ENCODE measurements at places on chromosomes 16 and 17.
A peak's percentile ranks its signal among the peaks of the same experiment; 100 is the strongest.

DNA sequence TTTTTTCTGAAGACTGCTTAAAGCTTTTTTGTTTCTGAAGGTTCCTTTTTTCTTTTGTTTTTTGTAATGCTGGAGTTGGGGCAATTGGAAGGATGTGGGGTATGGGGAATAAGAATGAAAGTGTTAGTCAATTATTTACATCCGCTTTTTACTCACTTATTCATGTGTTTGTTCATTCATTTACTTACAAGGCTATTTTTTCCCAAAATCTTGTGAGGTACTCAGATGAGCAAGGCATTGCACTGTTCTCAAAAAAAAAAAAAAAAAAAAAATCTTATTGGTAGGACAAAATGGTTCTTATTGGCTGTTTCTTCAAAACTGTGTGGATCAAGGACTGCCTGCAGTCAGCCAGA is 55.7 kb downstream of the PLD6 start:
- DNase-seq = no peak

- no peak for DNase-seq
Observed at GRCh38 chr17:73744411-73744810, 100.2 kb upstream of the SDK2 start.

DNA sequence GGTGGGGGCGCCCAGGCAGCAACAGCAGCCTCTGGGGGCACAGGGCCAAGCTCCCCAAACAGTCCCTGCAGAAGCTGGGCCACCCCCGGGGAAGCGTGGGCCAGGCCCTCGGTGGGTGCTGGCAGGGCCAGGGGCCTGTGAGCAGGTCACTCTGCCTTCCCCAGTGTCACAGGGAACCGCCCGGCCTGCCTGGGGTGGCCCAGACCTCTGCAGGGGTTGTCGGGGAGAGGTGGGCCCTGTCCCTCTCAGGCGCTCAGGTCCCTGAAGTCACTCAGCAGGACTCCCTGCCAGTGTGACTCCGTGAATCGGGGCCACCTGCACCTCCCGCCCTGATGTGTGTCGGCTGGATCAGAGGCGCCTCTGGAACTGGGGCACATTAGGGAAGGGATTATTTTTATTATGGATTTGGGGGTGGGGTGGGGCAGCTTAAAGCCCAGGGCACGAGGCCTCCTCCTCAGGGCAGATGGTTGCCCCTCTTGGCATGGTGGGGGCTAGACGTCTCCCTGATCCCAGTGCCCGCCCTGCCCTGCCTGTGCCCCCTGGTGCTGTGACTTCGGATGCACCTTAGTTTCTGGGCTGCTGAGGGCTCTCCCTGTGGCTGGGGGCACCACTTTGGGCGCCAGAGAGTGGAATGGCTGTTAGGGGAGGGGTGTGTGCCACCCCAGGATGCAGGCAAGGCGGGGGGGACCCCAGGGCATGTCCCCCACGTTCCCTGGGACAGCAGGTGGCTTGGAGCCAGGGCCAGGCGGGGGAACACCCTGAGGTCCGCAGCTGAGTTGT is 1.2 kb upstream of the GNG13 start:
- DNase-seq = no peak

DNA sequence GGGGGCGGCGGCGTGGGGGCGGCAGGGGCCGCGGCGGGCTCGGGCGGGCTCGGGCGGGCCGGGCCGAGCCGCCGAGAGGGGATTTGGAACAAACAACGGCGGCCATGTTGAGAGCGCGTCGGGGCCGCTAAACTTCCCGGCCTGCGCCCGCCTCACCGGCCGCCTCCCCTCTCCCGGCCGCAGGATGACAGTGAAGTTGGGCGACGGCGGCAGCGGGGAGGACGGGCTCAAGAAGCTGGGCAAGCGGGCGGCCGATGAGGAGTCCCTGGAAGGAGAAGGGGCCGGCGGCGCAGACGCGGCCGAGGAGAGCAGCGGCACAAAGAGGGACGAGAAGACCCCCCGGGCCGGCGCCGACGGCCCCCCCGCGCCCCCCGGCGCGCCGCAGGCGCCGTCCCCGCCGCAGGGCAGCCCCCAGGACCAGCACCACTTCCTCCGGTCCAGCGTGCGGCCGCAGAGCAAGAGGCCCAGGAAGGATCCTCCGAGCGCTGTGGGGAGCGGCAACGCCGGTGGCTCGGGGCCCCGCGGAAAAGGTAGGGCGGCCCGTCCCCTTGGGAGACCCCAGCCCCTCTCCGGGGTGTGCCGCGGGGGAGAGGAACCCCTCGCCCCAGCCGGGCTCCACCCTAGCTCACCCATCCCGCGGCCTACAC is 2.4 kb downstream of the CRAMP1 start:
- peak; percentile 50 for DNase-seq

DNA sequence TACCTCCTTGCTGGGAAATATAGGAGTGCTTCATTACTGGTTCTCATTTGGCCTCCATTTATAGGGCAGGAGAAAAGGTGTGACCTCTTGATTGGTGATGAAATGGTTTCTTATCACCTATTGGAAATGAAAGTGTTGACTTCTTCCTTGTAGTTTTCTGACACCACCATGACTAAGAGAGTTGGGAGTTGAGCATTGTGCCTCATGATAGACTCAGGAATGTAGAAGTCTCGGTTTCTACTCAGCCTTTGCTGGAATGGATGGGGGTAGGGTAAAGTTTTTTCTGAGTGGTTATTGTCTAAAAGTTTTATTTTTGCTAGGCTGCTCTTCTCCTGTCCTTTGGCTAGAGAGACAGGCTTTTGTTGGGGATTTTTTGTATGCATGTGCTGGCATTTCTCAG is 117.4 kb downstream of the PHKB start:
- DNase-seq = peak; percentile 76

DNA sequence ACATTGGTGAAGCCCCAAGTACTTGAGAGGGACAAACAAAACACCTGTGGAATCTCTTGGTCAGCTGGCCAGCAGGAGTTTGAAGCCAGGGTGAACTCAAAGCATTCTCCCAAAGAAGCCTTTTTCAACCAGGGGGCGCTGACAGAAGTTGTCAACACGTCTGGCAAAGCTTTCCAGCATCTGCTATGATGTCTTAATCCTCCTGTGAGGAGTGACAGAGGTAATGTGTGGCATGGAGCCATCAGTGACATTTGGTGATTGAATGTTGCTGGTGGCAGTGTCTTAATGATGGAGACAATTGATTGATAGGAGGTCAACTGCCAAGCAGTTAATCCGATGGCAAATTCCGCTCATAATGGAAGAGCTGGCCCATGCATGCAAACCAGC is 257.6 kb upstream of the HSBP1 start:
- DNase-seq = no peak

DNA sequence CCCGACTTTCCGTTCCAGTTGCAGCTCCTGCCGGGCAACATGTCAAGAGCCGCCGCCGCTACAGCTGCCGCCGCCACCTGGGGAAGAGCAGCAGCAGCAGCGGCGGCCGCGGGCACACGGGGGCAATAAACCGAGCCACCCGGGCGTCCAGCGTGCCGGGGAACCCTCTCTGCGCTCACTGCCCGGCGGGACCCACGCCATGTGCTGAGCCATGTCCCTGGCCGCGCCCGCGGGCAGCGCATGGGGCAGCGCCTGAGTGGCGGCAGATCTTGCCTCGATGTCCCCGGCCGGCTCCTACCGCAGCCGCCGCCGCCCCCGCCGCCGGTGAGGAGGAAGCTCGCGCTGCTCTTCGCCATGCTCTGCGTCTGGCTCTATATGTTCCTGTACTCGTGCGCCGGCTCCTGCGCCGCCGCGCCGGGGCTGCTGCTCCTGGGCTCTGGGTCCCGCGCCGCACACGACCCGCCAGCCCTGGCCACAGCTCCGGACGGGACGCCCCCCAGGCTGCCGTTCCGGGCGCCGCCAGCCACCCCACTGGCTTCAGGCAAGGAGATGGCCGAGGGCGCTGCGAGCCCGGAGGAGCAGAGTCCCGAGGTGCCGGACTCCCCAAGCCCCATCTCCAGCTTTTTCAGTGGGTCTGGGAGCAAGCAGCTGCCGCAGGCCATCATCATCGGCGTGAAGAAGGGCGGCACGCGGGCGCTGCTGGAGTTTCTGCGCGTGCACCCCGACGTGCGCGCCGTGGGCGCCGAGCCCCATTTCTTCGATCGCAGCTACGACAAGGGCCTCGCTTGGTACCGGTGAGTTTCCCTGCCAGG is 604 bp downstream of the HS3ST3B1 start:
- no peak for DNase-seq

- DNase-seq = no peak
Observed at GRCh38 chr17:76014925-76015261, 12.2 kb downstream of the EVPL start.

GRCh38 chr16:27226476-27226875 is 23.1 kb downstream of the KDM8 start:
- DNase-seq = no peak

GRCh38 chr17:10803350-10803749 is 549 bp downstream of the TMEM238L start:
- no peak for DNase-seq

GRCh38 chr17:35747540-35748017 is 5.5 kb downstream of the GAS2L2 start:
- DNase-seq = peak; percentile 73

DNA sequence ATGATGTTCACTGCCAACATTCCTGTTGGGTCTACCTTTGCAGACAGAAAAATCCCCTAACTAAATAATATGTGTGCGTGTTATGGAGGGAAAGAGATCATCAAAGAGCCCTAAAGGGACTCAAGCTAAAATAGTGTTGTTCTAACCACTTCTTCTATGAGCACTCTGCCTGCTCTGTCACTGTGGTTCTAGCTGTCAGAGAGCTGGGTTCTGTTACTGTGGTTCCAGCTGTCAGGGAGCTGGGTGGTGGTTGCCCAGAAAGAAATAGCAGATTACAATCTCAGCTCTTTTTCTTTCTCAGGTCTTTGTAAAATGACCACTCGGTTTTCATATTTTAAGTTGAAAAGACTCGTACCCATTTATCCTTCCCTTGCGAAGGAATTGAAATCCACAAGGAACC is 176.3 kb downstream of the HS3ST3A1 start:
- no peak for DNase-seq

- no peak for DNase-seq
Observed at GRCh38 chr17:75153780-75154194, 525 bp downstream of the JPT1 start.

- DNase-seq = no peak
Observed at GRCh38 chr17:39200070-39200879, at the start of gene RPL19. Gene RPL19 (plus strand): TSS chr17:39200283. CDS start chr17:39200345, 62 bp downstream.

GRCh38 chr16:1647856-1648255 is 30.2 kb upstream of the JPT2 start:
- no peak for DNase-seq

DNA sequence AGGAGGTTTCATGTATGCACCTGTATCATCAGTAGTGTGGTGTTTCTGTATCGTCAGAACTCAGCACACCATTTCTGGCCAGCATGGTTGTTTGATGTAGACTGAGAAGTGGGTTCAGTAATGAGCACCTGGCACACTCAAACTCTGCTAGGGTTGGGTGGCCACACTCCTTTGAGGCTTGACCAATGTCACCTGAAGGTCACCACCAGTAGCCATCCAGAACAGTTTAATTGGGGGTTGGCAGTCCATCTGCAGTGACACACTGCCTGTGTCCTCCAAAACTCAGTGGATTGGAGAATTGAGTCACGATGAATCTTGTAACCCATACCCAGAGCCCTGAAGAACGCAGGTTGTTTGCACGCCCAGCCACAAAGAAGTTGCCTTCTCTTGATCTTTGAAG is 86.8 kb upstream of the HSBP1 start:
- peak; percentile 43 for DNase-seq

DNA sequence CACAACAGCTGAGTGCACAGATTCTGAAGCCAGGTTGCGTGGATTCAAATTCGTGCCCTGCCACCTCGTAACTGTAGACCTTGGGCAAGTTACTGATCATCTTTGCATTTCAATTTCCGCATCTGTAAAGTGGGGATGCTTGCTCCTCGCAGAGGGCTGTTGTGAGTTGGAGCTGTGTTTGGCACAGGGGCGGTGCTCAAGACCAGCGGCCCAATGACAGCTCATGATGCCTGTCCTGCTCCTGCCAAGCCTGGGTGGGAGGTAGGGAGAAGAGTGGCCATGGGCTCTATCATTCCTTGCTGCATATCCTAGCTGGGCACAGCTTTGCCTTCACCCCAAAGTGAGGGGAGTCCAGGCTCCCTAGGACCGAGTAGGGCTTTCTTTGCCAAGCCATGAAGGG is 12.6 kb downstream of the NXPH3 start:
- DNase-seq = no peak

GRCh38 chr17:1422885-1423284 is 22.9 kb upstream of the YWHAE start:
- peak; percentile 96 for DNase-seq

GRCh38 chr17:3985846-3986245 is 21.6 kb upstream of the ATP2A3 start:
- DNase-seq = no peak

GRCh38 chr17:1192911-1193699 is 13.3 kb upstream of the ABR start:
- no peak for DNase-seq

DNA sequence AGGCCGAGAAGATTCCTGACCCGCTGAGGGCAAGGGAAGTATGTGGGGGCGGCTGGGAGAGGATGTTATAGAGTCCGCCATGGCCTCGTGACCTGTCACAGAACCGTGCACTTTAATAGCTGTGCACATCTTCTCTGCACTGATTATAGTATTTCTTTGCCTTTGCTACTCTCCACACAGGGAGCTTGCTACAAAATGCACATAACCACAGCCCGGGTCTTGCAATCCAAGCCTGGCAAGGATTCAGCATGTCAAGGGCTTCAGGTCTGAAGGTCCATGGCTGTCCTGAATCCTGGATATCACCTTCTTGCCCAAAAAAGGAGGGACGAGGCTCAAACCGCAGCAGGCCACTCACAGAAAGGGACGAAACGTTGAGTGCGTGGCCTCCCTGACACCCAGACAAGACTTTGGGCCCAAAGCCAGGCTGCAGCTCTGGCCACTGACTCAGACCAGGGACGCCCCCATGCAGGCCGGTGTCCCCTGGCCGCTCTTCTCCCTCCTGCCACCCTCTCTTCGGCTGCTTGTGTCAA is 43.7 kb downstream of the USP22 start:
- DNase-seq = no peak

DNA sequence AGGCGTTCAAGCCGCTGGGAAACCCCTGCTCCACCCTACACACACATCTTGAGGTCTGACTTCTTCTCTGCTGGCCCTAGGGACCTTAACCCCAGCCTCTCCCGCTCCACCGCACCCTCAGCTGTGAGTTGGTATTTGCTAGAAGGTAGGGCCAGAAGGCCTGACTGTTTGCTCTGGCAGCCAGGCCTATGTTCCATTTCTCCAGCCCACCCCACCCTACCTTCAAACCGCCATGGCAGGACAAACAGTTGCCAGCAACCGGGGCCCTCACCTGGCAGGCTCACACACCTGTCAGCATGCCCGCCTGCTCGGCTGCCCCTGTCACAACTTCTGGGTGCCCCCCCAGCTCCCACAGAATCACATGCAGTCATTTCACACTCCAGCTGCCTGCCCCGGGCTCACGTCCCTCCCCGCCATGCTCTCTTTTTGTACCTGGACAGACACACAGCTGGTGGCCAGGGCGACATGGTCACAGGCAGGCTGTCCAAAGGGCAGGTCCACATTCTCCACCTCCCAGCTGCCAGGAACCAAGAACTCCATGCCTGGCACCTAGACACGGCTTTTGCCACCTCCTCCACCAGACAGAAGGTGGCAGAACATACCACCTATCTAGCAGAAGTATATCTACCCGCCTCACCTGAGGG is 2.6 kb upstream of the ATP2A3 start:
- no peak for DNase-seq

All from kidney tubule cell (primary cell).